ENCODE measurements at places on chromosomes 12 and 14. TPM values are rescaled to one million over a fixed set of nuclear protein-coding genes. Genes with fewer than 3 reads are reported as not detected.

PTGER2 gene
- 1.1 TPM for polyA plus RNA-seq

KRT85 gene
- not detected for polyA plus RNA-seq

CMKLR1 gene
- 4.5 TPM for polyA plus RNA-seq

DNA sequence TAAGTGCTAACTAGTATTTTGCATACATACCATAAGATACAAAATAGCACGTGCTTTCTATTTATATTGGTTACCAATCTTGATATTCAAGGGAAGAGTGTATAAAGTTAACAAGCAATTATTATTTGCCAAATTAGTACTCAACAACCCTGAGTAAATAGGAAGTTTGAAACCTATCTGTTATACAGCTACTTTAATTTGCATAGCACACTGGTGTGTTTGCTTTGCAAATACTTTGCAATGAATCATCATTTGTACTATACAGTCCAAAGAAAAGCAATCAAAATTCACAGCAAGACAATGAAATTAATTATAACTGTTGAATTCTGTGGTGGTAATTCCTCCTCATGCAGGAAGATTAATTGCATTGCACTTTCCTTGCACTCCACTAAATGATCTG, 469.1 kb downstream of the PRKD1 start:
- no peak for DNase-seq

TMEM260 gene
- polyA plus RNA-seq = 12.4 TPM

DNA sequence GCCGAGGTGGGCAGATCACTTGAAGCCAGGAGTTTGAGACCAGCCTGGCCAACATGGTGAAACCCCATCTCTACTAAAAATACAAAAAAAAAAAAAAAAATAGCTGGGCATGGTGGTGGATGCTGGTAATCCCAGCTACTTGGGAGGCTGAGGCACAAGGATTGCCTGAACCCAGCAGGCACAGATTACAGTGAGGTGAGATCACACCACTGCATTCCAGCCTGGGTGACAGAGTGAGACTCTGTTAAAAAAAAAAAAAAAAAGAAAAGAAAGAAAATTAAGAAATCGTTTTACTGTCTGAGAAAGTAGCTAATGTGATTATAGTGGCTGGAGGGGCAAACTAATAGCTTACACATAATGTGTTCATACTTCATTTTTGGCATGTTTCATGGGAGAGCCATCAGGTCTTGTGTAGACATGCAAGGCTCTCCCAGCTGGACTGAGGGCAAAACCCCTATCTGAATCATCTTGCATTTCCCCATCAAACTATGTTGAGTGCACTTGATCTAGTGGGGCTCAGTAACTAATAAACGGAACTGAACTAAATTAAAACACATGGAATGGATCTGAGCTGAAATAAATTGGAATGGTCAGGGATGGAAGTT, 16.2 kb downstream of the KIF21A start:
- no peak for DNase-seq

DNA sequence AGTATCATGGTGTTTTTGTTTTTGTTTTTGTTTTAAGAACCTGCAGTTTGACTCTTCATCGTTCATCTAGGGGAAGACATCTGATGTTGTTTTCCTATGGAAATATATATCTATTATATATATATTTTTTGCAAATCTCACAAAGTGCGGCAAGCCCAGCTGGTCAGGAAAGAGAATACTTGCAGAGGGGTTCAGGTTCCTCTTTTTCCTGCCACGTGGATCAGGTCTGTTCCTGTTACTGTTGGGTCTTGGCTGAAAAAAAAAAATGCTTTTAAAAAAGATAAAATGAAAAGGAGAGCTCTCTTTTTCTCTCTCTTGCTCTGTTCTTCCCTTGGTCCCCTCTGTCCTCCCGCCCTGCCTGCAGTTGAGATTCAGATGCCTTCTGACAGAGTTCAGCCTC, 179.4 kb upstream of the BCL2L14 start:
- no peak for DNase-seq

Data from hindlimb muscle (tissue), 1 donor.